ENCODE measurements at places on chromosomes 2 and 18.
A peak's percentile ranks its signal among the peaks of the same experiment; 100 is the strongest.

- no peak for DNase-seq
These were observed 20.3 kb downstream of the RAB3GAP1 start for GRCh38 chr2:135072125-135072997.

DNA sequence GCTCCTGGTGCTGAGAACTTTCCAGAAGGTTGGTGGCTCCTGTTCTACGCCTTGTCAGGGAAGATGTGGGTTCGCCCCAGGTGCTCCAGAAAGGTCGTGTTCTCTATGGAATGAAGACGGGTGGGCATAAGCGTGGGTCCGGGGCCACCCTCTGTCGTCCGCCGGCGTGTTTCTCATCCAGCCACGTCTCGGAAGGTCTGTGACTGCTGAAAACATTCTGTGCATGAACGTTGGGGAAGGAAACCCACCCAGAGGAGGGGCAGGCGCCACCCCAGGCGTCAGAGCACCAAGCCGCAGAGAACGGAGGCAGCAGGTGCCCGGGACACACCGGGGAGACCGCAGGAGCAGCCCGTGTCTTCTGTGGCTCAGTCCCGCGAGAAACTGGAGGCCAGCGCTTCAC lies 118.2 kb downstream of the RTP5 start:
- no peak for DNase-seq

DNA sequence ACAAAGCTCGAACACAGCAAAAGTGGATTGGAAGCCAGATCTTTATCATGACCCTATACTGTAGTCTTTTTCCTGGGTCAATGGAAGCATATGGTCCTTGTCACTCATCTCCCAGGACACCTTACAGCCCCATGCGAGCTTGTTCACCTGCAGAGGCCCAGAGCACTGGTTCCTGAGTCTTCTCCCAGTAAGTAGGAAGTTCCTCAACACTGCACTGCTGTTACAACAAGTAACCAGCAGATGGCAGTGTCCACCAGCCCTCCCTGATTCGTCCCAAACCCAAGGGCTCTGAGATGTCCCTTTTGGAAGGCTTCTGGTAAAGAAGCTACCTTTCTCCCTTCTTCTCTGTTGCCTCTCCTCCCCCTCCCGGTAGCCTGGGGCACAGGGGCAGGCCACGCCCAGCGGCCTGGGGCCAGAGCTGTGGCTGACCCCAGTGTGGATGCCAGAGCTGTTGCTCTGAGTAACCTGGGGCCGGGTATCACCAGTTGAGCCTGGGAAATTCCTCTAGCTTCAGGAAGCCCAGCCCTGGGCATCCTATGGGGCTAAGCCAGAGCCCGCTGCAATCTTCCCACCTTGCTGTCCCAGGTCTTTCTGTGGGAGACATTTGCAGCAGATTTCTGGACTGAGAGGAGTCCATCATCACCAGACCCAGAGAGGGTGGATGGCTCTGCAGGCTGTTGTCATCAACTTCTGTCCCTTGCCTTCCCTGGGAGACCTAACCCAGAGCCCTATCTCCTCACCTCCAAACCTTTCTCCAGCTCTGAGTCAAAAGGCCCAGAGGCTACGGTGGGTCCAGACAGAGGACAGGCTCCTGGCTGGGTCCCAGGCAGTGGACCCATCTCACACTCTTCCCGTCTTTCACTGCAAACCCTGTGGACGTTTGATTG lies 5.3 kb upstream of the GDF7 start:
- DNase-seq = peak; percentile 36

- no peak for DNase-seq
These were observed 9.9 kb upstream of the NFATC1 start for GRCh38 chr18:79385708-79386341.

GRCh38 chr18:36424741-36425142 lies 127.2 kb downstream of the FHOD3 start:
- no peak for DNase-seq
